ENCODE measurements at places on chromosomes 11 and 22.

- DNase-seq, result no peak
Measured at GRCh38 chr11:126949066-126949891, 51.3 kb downstream of the KIRREL3 start.

GRCh38 chr11:57647372-57647771 lies 2.3 kb downstream of the YPEL4 start:
- DNase-seq, result no peak

GRCh38 chr22:27213766-27214581 lies 556.6 kb downstream of the MIAT start:
- no peak for DNase-seq

DNA sequence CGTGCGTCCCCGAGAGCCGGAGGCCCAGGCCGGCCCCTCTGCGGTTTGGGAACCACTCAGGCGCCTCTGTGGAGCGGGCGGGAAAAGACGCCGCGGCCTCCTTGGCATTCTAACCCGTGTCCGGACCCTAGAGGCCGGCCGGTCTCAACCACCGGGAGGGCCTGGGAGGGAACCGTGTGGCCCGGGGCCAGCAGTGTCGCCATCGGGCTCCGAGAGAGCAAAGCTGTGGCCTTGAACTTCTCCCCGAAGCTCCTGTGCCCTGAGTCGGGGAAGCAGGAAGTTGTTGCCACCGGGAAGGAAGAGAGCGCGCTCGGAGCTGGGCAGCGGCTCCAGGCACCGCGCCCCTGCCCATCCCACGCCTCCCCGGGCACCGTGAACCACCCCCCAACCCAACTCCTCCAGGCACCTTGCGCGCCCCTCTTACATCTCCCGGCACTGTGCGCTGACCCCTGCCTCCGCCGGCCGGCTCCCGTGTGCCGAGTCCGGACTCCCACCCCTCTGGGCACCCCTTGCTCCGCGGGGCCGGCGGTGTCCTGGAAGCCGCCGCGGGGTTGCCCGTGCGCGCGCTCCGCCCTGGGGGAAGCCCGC lies 80.0 kb upstream of the PPARA start:
- DNase-seq, result no peak

DNA sequence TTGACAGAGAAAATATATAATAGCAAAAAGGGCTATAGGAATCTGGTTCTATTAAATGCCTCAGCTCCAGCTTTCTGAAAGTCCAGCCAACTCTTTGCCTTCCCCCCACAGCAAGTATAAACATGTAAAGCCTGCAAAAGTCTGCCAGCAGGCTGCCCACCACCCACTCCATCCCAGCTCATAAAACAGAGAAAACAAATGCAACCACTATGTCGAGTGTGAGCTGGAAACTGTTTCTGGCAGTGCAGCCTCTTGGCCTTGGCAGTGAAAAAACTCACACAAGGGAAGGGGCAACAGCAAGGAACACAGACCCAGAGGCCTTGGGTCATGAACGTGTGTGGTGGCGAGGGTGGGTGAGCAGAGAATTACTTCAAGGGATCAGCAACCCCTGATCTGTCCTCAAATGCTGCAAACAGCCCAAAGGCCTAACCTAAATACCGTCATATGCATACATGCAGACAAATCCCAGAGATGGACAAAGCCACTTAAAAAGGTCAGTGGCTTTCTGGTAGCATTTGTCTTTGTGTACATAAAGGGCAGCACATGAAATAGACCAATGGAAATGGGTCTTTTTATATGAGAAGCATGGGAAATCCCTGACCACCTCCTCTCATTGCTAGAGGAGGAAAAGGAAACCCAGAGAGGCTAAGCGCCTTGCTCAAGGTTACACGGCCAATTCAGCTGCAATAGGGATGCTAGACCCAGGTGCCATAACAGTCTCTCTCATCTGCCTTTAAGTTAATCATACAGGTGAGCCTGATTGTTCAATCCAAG lies 74.8 kb downstream of the NAT10 start:
- no peak for DNase-seq

GRCh38 chr11:112997857-112998466 lies 36.7 kb downstream of the NCAM1 start:
- no peak for DNase-seq

- DNase-seq, result no peak
Measured at GRCh38 chr11:35962369-35963138, 18.7 kb downstream of the LDLRAD3 start.

GRCh38 chr22:44540756-44541670 lies 43.0 kb upstream of the RTL6 start:
- DNase-seq, result no peak

DNA sequence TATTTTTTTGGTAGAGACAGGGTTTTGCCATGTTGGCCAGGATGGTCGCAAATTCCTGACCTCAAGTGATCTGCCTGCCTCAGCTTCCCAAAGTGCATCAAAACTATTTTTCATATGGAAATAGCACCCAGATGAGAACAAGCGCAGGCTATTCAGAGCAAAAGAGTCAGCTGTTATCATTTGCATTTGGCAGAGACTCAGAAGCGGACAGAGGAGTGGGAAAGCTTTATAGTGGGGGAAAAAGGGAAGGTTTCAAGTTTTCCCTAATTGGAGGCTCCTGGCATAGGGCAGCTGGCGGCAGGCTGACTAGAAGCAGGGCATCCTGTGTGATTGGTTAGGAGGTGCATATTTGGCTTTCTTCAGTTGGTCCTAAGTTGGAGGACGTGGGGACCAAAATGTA lies 20.2 kb downstream of the ATG13 start:
- DNase-seq, result no peak

GRCh38 chr22:45204241-45204640 lies 36.5 kb downstream of the KIAA0930 start:
- DNase-seq, result no peak

DNA sequence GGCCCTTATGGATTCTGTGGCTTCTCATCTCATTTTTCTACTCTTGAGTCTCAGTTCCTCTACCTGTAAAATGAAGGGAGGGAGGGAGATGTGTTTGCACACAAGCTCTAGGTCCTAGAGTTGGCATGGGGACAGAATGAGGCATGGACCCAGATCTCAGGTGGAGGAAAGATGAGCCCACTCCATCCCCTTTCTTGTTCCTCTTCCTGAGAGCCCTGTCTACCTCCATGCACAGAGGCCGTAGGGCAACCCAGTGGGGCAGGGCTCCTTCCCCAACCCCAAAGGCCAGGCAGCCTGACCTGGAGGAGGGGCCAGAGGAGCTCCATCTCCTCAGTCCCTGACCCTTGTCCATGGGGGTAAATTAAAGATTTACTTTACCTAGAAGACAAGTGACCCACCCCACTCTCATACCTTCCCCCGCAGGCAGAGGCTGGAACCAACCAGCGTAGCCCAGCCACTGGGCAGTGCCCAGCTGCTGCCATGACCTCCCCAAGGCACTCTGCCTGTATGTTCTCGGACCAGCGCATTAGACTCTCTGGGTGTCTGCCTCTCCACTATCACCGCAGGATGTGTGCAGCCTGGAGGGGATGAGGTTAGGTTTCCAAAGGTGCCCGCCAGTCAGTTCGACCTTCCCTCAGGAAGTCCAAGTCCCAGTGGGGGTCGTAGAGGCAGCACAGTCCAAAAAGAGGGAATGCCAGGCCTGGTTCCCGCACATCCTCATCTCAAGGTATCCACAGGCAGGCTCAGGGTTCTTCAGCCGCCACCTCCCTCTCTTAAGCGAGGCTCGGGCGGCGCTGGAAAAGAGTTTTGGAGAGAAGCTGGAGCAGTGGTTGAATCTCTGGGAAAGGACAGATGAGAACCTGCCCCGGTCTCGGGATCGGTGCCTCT lies 3.0 kb downstream of the SMTN start:
- DNase-seq, result no peak
